ENCODE measurements at places on chromosomes 5 and 9.

- no peak for DNase-seq
- H3K27ac ChIP-seq, result no peak overlapping the region
- no peaks in the 10 kb centered on the region for H3K27me3 ChIP-seq
- H3K36me3 ChIP-seq, result no peaks in the 10 kb centered on the region
Measured at GRCh38 chr9:129979071-129979745, 63.8 kb downstream of the FNBP1 start.

DNA sequence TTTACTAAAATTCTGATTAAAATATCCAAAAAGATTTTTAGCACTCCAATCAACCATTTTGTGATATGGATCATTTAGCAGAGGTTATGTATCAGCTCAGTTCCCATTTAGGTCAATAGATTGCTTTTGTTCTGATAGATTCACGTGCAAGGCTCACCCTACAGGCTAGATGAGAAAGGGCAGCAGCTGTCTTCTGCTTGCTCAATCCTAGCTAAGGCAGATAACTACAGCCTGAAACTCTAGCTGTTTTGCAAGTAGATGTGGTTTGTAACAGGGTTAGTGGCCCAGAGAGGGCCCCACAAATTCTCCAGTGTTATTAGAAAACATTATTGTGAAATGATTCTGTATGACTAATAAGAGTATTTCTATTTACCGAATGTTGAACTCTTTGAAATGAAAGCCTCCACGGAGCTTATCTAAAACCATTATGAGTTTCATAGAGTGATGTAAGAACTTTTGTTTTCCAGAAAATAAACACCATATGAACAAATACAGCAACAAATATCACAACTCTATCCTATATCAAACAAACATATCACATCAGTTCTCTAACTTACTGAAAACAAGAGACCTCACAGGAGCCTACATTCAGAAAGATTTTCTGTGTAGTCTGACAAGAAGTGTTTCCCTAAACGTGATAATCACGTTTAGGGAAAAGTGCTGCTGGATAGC is 841.9 kb upstream of the ACO1 start:
- H3K4me1 ChIP-seq, result no peaks in the 10 kb centered on the region
- no peak overlapping the region for H3K27ac ChIP-seq
- DNase-seq, result no peak
- H3K4me3 ChIP-seq, result no peak overlapping the region

GRCh38 chr5:82057051-82057450 is 85.2 kb downstream of the ATG10 start:
- DNase-seq, result no peak
- no peaks in the 10 kb centered on the region for H3K36me3 ChIP-seq
- no peaks in the 10 kb centered on the region for H3K4me1 ChIP-seq
- no peaks in the 10 kb centered on the region for H3K27me3 ChIP-seq

GRCh38 chr9:2403701-2404100 is 217.9 kb upstream of the VLDLR start:
- no peaks in the 10 kb centered on the region for H3K4me1 ChIP-seq
- H3K36me3 ChIP-seq, result no peaks in the 10 kb centered on the region
- H3K4me3 ChIP-seq, result no peak overlapping the region
- H3K27me3 ChIP-seq, result no peaks in the 10 kb centered on the region

- H3K27ac ChIP-seq, result no peak overlapping the region
- H3K4me1 ChIP-seq, result no peaks in the 10 kb centered on the region
- DNase-seq, result no peak
- H3K4me3 ChIP-seq, result no peak overlapping the region
- no peaks in the 10 kb centered on the region for H3K27me3 ChIP-seq
- H3K36me3 ChIP-seq, result no peaks in the 10 kb centered on the region
Measured at GRCh38 chr9:84027201-84027600, 46.6 kb downstream of the RMI1 start.

DNA sequence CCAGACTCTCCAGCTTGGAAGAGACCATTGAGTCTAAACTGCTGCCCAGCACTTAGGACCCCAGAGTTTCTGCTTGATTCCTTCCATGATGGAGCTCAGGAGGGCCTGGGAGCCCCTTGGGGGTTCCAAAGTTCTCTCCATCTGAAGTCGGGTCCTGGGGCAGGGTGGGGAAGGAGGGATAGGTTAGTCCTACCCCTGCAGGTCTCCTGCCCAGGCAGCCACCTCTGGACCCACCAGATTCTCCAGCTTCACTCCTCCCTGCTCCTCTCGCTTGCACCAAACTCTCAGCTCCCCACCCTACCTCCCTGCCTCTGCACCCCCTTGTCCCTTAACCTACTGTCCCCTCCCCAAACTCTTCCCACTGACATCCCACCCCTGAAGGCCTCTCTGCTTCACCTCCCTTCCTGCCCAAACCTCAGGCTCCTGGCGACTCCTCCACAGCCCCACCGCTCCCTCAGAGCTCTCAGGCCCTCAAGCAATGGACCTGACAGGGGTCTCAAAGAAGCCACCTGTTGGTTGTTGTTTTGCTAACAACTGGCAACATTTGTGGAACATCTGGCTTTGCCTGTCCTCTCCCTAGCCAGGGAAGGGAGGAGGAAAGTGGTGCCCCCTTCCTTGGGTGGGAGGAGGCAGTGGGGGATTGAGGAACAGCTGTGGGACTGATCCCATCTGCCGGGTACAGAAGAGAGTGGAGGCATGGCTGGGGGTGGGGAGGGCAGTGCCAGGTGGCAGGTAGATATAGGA is 137.5 kb downstream of the RGS3 start:
- no peaks in the 10 kb centered on the region for H3K27me3 ChIP-seq
- H3K4me1 ChIP-seq, result peaks cover 14% of the 10 kb centered on the region

DNA sequence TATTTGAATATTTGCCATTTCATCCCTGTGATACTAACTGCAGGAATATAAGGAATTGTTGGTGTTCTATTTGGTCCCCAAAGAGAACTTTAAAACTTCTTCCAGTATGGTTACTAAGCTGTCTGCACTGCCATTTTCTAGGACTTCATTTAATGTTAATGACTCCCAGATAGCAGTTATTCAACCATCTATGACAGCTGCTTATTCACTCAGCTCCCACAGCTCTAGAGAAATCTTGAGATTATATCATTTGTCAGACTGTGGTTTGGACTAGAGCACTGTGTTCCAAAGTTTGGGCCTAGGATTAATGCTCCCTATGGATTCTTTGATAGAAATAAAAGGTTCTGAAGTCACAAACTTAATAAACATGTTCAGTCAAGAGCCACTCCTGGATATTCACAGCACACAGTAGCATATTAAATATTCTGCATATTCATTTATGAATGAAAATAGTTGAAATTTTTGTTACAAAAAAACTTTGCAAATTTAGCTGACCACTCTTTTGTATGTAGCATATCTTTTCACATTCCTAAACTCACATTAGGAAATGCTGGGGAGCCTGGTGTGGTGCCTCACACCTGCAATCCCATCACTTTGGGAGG is 173.7 kb downstream of the NFIB start:
- no peaks in the 10 kb centered on the region for H3K36me3 ChIP-seq
- H3K4me1 ChIP-seq, result no peaks in the 10 kb centered on the region
- no peak overlapping the region for H3K4me3 ChIP-seq
- DNase-seq, result no peak
- no peaks in the 10 kb centered on the region for H3K27me3 ChIP-seq
- H3K27ac ChIP-seq, result no peak overlapping the region

DNA sequence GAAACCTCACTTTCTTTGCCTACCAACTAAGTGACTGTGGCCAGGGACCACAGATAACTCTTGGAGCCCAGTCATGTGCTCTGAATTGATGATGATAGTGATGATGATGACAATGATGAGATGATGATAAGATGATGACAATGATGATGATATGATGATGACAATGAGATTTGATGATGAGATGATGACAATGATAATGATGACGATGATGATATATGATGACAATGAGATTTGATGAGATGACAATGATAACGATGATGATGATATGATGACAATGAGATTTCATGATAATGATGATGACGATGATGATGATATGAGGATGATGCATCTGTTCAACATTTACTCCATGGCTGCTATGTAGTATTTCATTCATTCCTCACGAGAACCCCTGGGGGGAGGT is 213.0 kb downstream of the ERCC6L2 start:
- DNase-seq, result no peak
- no peak overlapping the region for H3K27ac ChIP-seq
- H3K4me3 ChIP-seq, result no peak overlapping the region
- no peaks in the 10 kb centered on the region for H3K27me3 ChIP-seq
- no peaks in the 10 kb centered on the region for H3K4me1 ChIP-seq

- H3K36me3 ChIP-seq, result no peaks in the 10 kb centered on the region
- no peaks in the 10 kb centered on the region for H3K4me1 ChIP-seq
- no peak overlapping the region for H3K4me3 ChIP-seq
- H3K27me3 ChIP-seq, result no peaks in the 10 kb centered on the region
- no peak for DNase-seq
Measured at GRCh38 chr5:94830520-94830919, 212.1 kb downstream of the SLF1 start.

GRCh38 chr5:178069909-178070308 is 43.4 kb upstream of the N4BP3 start:
- no peaks in the 10 kb centered on the region for H3K36me3 ChIP-seq
- H3K4me1 ChIP-seq, result no peaks in the 10 kb centered on the region
- no peaks in the 10 kb centered on the region for H3K27me3 ChIP-seq
- no peak overlapping the region for H3K27ac ChIP-seq

DNA sequence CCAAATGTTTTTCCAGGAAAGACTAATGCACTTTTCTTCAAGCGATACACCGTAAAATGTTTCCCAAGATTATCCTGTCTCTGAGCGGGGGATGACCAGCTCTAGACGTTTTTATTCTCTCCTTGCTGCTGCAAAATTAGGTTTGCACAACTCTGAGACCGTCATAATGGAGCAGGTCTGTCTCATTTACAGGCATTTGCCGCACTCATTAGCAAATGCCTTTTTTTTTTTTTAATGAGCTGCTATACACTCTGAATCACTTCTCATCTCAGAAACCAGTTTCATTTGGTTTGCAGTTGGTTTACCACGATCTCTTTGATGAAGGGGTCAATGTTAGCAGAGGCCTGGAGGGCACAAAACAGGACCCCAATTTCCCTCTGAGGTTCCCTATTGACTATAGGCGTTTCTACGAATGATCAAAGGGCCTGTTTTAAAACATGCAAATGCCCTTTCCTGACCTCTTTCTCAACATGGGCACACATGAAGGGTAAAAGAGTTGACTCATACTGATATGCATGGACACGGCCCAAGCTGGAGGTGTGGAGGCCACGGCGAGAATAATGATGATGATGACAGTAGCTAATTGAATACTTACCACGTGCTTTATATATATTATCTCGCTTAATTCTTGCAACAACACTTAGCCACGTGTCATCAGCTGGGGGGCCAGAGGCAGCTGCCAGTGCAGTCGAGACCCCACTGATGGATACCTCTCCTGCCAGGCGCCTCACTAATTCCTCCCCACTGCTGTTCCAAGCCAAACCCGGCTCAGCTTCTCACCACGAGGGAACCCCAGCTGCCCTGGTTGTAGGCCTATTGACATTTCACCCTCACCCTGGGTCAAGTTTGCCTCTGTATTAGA is 89.9 kb upstream of the PTCH1 start:
- no peak overlapping the region for H3K4me3 ChIP-seq
- DNase-seq, result no peak
- H3K27me3 ChIP-seq, result no peaks in the 10 kb centered on the region
- no peaks in the 10 kb centered on the region for H3K36me3 ChIP-seq
- no peaks in the 10 kb centered on the region for H3K4me1 ChIP-seq

GRCh38 chr5:88682881-88683361 is 200.1 kb downstream of the MEF2C start:
- H3K4me3 ChIP-seq, result no peak overlapping the region
- H3K27me3 ChIP-seq, result peaks cover 12% of the 10 kb centered on the region
- H3K27ac ChIP-seq, result no peak overlapping the region
- no peaks in the 10 kb centered on the region for H3K36me3 ChIP-seq

GRCh38 chr9:133151041-133151440 is 12.7 kb downstream of the GBGT1 start:
- no peak overlapping the region for H3K4me3 ChIP-seq
- no peak overlapping the region for H3K27ac ChIP-seq
- H3K4me1 ChIP-seq, result peaks cover 9% of the 10 kb centered on the region
- no peaks in the 10 kb centered on the region for H3K27me3 ChIP-seq
- no peaks in the 10 kb centered on the region for H3K36me3 ChIP-seq

DNA sequence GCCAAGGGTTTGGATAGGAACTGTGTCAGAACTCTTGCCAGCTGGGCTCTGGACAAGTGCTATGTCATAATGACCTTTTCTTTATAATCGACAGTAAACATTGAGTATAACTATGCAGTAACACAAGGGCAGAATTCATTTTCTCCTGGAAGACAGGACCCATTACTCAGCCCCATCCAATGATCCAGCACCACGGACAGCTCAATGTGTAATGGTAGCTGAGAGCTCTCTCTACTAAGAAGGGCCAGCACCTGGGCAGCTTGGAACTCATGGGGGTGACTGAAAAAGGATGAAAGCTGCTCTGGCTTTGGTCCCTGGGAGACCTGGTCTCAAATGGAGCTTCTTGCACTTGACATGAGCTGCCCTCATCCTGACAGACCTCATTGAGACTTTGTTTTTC is 347.8 kb downstream of the TRIM32 start:
- H3K27me3 ChIP-seq, result no peaks in the 10 kb centered on the region
- no peaks in the 10 kb centered on the region for H3K36me3 ChIP-seq
- H3K4me3 ChIP-seq, result no peak overlapping the region
- DNase-seq, result no peak
- no peaks in the 10 kb centered on the region for H3K4me1 ChIP-seq

- no peak overlapping the region for H3K4me3 ChIP-seq
- H3K4me1 ChIP-seq, result no peaks in the 10 kb centered on the region
- H3K27me3 ChIP-seq, result no peaks in the 10 kb centered on the region
- no peaks in the 10 kb centered on the region for H3K36me3 ChIP-seq
- no peak overlapping the region for H3K27ac ChIP-seq
Measured at GRCh38 chr5:155389498-155389897, 375.9 kb downstream of the KIF4B start.

- DNase-seq, result no peak
- H3K27ac ChIP-seq, result no peak overlapping the region
- no peaks in the 10 kb centered on the region for H3K4me1 ChIP-seq
Measured at GRCh38 chr5:173594061-173594460, 22.4 kb downstream of the BOD1 start.

DNA sequence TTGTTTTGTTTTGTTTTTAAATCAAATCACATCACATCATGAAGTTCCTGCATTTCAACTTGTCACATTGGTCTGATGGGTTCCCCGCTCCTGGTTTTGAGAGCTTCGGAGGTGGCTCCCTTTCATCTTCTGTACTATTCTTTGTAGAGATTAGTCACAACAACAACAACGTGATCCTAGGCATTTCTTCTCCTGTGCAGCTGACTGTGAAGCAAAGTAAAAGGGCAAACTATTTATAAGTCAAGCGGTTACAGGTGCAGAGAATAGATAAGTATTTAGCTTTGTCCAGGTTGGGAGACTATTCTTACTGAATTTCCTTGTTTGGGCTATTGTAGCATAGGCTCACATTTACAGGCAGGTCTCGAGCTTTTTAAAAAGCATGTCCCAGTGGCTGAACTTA is 197.7 kb upstream of the CDKN2B start:
- no peak overlapping the region for H3K27ac ChIP-seq
- no peaks in the 10 kb centered on the region for H3K27me3 ChIP-seq
- no peaks in the 10 kb centered on the region for H3K4me1 ChIP-seq
- no peak overlapping the region for H3K4me3 ChIP-seq

All from breast epithelium (tissue), 4 donors.